Fibroblast of the conjunctiva (primary cell): ENCODE measurements at places on chromosomes 7 and 10.

GRCh38 chr10:93139059-93139655 is 65.5 kb downstream of the CYP26A1 start:
- no peak for DNase-seq

- no peak for DNase-seq
Measured at GRCh38 chr7:73730485-73730884, 8.1 kb downstream of the ABHD11 start.

- DNase-seq, result no peak
Measured at GRCh38 chr7:129859183-129859582, 93.6 kb downstream of the UBE2H start.

- DNase-seq, result no peak
Measured at GRCh38 chr7:69654849-69655707, 56.8 kb downstream of the AUTS2 start.

- DNase-seq, result no peak
Measured at GRCh38 chr7:38427279-38427955, 154.0 kb upstream of the TARP start.

- DNase-seq, result peak; percentile 30
Measured at GRCh38 chr10:79139124-79139835, 70.5 kb downstream of the ZMIZ1 start.

GRCh38 chr7:31648880-31649279 is 38.1 kb upstream of the PPP1R17 start:
- DNase-seq, result no peak
